Peyer's patch (tissue), 4 donors: ENCODE measurements at places on chromosomes 5 and 9. TPM values are rescaled to one million over a fixed set of nuclear protein-coding genes. Genes with fewer than 3 reads are reported as not detected.

DNA sequence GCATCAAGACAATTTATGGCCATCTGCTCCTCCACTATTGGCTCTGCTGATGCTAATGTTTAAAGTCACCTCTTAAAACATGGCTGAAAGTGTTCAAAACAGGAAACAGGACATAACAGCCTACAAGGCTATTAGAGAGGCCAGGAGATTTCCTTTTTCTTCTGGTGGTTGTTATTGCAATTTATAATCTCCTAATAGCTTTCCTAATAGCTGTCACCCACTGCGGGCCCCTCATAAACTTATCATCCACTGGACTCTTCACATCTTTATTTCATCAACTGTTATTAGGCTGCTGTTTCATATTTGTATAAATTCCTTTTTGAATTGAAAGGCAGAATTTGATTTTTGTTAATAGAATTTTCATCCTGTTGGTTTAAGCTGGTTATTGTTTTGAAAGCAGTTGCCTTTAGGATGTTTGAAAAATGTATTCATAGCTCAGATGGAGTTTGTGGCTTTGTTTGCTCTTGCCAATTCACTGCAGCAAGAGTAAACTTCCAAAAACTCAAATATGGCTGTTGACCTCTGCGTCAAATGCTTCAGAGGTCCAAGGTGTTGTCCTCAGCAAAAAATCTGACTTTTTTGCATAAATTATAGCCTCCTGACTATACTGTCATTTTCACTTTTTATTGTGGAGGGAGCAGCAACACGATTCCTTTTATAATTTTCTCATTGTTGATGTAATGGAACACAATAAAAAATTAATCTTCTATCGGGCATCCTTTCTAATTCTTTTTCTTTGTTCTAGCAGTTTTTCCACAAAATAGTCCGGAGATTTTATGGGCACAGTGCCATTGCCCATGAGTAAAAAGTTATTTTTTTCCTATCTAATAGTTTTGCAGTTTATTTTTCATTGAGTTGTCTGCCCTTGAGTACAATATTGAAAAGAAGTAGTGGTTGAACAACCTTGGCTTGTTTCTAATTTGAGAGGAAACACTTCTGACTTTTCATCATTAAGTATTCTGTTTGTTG, 69.3 kb downstream of the MAT2B start:
- H3K4me3 ChIP-seq: no peak overlapping the region
- H3K36me3 ChIP-seq: no peaks in the 10 kb centered on the region
- H3K27me3 ChIP-seq: no peaks in the 10 kb centered on the region
- no peaks in the 10 kb centered on the region for H3K4me1 ChIP-seq
- no peak for DNase-seq
- no peak overlapping the region for H3K27ac ChIP-seq

Gene CTXN3
- not detected for total RNA-seq

Gene CDO1
- 1.7 TPM for total RNA-seq

Gene ZFP37
- total RNA-seq: 0.66 TPM

Gene FIBCD1
- total RNA-seq: 3.3 TPM

- H3K4me1 ChIP-seq: no peaks in the 10 kb centered on the region
- H3K27ac ChIP-seq: no peak overlapping the region
- no peaks in the 10 kb centered on the region for H3K36me3 ChIP-seq
- H3K4me3 ChIP-seq: no peak overlapping the region
Measured at GRCh38 chr9:34233672-34234071, 54.8 kb downstream of the UBAP1 start.

Gene GABRG2
- not detected for total RNA-seq

- peaks cover 32% of the 10 kb centered on the region for H3K4me1 ChIP-seq
- no peaks in the 10 kb centered on the region for H3K36me3 ChIP-seq
- peak within 1 kb of the TSS; percentile 100 for H3K4me3 ChIP-seq
- DNase-seq: peak; percentile 98
Measured at GRCh38 chr9:35072461-35073278, at the start of gene VCP. TSS of gene VCP (minus strand) at chr9:35072625. CDS start at chr9:35072353, 272 bp downstream.

- H3K27ac ChIP-seq: peak within 1 kb of the TSS; percentile 56
- H3K36me3 ChIP-seq: no peaks in the 10 kb centered on the region
Measured at GRCh38 chr9:132878695-132879456, at the start of gene SPACA9. TSS of gene SPACA9 (plus strand) at chr9:132878898. CDS start at chr9:132883948, 5,050 bp downstream.

Gene PCAT7
- not detected for total RNA-seq

- H3K4me3 ChIP-seq: no peak overlapping the region
- H3K27me3 ChIP-seq: no peaks in the 10 kb centered on the region
- H3K4me1 ChIP-seq: no peaks in the 10 kb centered on the region
- no peaks in the 10 kb centered on the region for H3K36me3 ChIP-seq
- no peak overlapping the region for H3K27ac ChIP-seq
Measured at GRCh38 chr5:150649108-150650020, 8.9 kb downstream of the SYNPO start.

DNA sequence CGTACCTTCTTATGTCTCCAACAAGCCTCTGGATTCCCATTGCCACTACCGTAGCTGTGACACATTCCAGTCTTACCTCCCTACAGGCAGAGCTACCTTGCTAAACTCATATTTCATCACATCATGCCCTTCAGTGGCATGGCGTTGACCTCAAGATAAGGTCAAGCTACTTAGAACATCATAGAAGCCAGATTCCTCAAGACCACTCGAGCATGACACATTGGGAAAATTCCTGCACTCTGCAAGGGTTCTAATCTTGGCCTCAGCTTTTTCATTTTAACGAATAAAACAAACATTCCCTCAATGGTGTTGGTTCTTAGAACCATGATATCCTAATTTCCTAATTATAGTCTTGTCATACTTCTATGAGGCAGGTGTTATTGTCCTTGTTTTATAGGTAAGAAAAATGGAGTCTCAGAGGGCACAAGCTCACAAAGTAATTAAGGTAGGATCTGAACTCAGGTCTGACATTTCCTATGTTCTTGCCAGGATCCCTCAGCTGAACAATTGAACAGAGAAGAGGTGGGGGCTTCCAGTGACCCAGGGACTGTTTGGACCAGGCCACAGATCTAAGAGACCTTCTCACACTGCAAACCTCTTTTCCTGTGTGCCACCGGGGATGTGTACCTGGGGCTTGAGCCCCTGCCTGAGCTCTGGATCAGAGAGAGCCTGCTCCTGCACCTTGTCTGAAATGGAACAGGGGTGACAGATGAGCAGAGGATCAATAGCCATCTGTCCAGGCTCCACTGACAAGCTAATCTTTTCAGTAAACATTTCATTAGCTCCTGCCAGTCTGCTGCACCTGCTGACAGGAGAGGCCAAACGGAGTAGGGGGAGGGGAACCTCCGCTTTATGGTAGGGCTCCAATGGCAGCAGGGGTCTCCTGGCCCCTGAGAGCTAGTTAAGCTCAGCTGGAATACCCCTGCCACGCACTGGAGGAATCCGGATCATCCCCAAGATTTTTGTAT, 49.3 kb downstream of the ALG2 start:
- H3K4me1 ChIP-seq: no peaks in the 10 kb centered on the region
- DNase-seq: no peak
- H3K27ac ChIP-seq: no peak overlapping the region

DNA sequence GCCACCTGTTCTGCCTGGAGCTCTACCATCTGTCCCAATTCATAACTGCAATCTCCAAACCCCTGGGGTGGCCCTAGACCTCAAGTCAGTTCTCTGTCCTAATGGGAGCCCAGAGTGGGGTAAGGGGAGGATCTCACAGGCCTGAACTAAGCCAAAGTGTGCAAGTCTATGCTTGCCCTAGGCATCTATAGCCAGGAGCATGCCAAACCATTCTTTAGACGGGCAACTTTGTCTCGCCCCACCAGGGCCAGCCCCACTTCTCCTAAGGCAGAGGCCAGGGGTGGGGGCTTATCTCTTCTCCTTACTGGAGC, 3.3 kb downstream of the ACSL6 start:
- no peaks in the 10 kb centered on the region for H3K27me3 ChIP-seq
- no peak overlapping the region for H3K4me3 ChIP-seq
- no peaks in the 10 kb centered on the region for H3K36me3 ChIP-seq
- no peak overlapping the region for H3K27ac ChIP-seq
- no peak for DNase-seq
- no peaks in the 10 kb centered on the region for H3K4me1 ChIP-seq

Gene FAM200C
- 2.3 TPM for total RNA-seq

Gene RAI14
- 6.5 TPM for total RNA-seq

Gene ADAMTS2
- total RNA-seq: 90.0 TPM

Gene CER1
- total RNA-seq: not detected

DNA sequence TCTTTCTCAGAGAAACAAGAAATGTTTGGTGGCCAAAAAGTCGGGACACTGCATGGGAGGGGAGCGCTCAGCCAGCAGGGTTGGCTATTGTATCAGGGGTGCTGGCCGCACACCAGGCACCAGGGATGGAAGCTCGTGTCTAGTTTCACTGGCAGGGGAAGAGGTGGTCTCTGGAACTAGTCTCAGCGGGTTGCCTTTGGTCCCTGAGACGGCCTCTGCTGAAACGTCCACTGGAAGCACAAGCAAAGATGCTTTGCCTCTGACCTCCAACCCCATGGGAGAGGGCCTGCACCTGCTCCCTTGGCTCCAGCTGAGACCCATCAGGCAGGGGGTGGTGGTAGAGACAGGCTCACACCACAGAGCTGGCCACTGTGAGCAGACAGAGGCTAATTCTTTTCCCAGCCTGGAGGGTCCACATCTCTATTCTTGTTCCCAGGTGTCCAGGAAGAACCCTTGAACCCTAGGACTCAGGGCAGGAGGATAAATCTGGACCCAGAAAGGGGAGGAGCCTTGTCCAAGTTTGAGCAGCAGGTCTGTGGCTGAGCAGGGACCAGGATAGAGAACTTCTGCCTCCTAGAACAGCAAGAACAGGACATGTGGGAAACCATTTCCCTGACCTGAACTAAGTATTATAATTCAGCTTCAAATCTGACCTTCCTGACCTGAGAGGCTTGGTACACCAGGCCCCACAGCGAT, 102.6 kb downstream of the RGS3 start:
- no peaks in the 10 kb centered on the region for H3K27me3 ChIP-seq
- H3K27ac ChIP-seq: peak overlapping the region; percentile 76
- H3K4me1 ChIP-seq: no peaks in the 10 kb centered on the region
- no peak for DNase-seq
- no peaks in the 10 kb centered on the region for H3K36me3 ChIP-seq

GRCh38 chr9:128372784-128373183, 1.6 kb downstream of the URM1 start:
- H3K27ac ChIP-seq: no peak overlapping the region
- H3K36me3 ChIP-seq: peaks cover 2% of the 10 kb centered on the region
- no peak for DNase-seq
- no peaks in the 10 kb centered on the region for H3K4me1 ChIP-seq

DNA sequence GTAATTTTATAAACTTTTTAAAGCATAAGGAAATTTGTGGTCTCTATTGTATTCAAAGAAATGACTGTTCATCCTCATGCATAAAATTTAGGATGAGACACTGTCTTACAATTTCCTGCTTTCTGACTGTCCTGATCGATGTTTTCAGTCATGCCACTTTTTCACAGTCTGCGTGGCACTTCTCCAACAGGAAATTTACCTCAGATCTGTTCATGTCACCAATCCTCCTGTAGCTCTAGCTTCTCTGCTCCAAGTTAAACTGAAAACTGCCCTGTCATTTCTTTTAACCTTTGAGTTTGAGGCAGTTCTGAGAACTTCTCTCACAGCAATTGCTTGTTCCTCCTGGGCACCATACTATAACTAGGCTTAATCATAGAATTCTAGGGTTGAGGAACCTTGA, 455.1 kb downstream of the EFNA5 start:
- DNase-seq: no peak
- H3K27ac ChIP-seq: no peak overlapping the region
- no peaks in the 10 kb centered on the region for H3K27me3 ChIP-seq
- no peaks in the 10 kb centered on the region for H3K4me1 ChIP-seq
- no peak overlapping the region for H3K4me3 ChIP-seq

DNA sequence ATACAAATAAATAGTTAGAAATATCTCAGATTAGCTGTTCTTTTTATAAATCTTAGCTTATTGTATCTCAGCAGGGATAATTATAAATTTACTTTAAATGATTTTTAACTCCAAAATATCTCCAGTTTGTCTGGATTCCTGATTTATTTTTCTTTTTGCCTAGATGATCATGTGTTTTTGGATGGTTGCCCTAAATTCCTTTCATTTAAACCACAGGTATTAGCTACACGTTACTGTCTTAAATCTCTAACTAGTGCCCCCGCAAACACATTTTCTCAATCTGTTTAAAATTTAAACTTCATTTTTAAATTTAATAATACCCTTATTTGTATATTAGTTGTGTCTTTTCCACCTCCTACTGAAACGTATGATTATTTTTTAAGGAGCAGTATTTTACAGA, 5.6 kb downstream of the FER start:
- no peak overlapping the region for H3K4me3 ChIP-seq
- no peaks in the 10 kb centered on the region for H3K4me1 ChIP-seq
- no peak overlapping the region for H3K27ac ChIP-seq
- DNase-seq: no peak

- H3K4me1 ChIP-seq: no peaks in the 10 kb centered on the region
- no peaks in the 10 kb centered on the region for H3K27me3 ChIP-seq
- no peaks in the 10 kb centered on the region for H3K36me3 ChIP-seq
Measured at GRCh38 chr9:108860354-108860753, 1.7 kb upstream of the ACTL7A start.

Gene ADGRD2
- total RNA-seq: not detected

DNA sequence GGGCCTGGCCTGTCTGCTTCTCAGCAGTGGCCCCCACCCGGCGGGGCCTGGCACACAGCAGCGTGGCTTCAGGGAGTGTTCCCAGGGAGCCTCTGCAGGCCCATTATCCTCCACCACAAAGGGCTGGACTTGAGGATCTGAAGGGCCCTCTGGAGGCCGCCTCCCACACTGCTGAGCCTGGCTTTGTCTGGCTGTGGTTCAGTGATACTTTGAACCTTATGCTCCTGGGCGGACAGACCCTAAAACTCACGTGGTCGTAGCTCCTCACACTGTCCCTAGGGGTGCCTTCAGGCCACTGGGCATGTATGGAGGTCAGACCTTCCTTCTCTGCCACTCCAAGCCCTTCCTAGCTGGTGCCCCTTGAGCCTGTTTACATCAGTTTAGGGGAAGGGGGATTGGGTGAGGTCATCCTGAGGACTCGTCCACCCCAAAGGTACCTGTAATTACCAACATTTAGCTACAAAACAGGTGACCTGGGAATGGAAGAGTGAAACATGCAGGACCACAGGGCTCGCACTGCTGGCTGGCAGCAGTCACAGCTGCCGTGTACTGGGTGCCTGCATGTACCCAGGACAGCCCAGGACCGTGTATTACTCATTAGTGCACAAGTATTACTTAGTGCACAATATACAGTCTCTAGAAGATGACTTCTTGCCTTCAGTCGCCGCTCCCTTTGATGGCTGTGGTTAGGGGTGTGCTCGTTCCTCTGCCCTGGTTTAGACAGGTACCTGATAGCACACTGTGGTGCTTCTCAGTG, 8.5 kb downstream of the GRHPR start:
- no peak overlapping the region for H3K4me3 ChIP-seq
- no peaks in the 10 kb centered on the region for H3K36me3 ChIP-seq
- no peaks in the 10 kb centered on the region for H3K27me3 ChIP-seq
- no peaks in the 10 kb centered on the region for H3K4me1 ChIP-seq
- DNase-seq: no peak

Gene PRPF4
- total RNA-seq: 33.0 TPM

DNA sequence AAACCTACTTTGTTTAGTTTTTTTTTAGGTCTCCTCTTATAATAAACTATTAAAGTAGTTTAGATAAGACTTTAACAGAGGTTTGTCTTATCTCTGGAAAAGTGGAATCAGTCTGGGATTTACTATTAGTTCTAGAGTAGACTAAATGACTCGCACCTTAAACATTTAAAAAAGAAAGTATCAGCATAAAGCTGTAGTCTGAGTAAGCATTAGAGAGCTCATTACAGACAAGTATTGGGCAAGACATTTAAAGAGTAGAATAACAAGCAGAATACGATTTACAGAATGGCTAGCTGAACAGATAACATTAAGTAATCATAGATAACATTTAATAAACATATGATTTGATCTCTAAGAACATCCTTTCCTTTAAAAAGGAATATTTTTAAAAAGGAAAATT, 226.0 kb upstream of the DMAC1 start:
- H3K36me3 ChIP-seq: no peaks in the 10 kb centered on the region
- H3K4me1 ChIP-seq: no peaks in the 10 kb centered on the region
- DNase-seq: no peak
- no peaks in the 10 kb centered on the region for H3K27me3 ChIP-seq
